Umbilical cord (tissue), 2 donors: ENCODE measurements at places on chromosomes 7 and 10.

GRCh38 chr7:7914547-7914946 is 54.0 kb upstream of the GLCCI1 start:
- no peak for DNase-seq

DNA sequence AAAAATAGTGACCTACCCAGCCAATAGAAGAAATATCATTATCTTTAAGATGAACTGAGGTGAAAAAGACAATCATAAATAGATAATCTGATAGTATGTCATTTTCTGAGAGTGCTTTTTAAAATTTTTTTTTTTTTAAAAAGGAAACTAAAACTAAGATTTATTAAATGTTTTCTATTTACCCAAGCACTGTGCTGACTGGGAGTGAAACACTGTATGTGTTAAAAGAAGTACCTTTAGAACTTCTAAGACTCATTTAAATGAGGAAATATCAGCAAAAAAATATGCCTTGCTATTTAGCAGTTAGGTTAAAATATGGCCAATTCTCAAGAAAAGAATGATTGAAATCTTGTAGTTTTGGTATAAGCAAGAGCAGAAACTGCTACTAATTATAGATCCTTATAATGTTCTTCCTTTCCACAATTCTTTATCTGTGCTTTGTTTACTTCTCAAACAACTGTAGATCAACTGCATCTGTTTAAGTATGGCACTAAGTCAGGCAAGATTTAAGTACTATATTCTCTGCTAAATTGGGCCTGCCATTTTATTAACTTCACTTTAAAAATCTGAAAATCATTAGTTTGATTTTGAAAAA is 39.5 kb upstream of the WNT2 start:
- DNase-seq: no peak

DNA sequence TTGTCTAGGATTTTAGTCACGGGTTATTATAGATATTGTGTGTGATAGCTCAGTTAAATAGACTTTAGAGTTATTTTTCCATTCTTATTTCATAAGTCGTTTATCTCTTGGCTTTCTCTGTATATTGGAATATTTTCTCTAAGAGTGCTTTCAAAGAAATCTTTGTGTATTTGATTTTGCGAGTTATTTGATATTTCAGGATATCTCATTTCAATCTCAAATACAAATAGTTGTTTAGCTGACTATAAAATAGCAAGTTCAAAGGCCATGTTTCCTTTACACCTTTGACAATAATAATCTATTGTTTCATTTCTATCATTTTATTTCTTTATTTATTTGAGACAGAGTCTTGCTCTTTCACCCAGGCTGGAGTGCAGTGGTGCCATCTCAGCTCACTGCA is 55.9 kb downstream of the STK31 start:
- DNase-seq: no peak

GRCh38 chr7:128743112-128743772 is 4.1 kb downstream of the CALU start:
- no peak for DNase-seq

DNA sequence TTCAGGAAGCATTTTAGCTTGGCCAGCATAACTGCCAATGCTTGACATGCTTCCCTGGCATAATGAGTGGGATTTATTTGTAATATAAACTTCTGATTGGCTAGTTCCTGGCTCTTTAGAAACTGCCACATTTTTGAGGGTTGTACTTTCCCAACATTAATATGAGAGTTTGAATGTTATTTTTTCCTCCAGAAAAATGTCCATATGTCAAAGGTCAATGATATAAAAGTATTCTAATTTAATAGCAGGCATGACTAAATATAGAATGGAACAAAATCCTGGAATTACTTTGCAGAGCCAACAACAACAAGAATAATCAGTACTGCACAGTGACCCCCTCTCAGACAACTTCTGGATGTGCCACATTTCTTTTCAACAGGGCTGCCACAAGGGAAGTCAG is 352.6 kb downstream of the PRPF18 start:
- peak; percentile 37 for DNase-seq

GRCh38 chr7:108459922-108460551 is 3.8 kb upstream of the NRCAM start:
- DNase-seq: peak; percentile 25

DNA sequence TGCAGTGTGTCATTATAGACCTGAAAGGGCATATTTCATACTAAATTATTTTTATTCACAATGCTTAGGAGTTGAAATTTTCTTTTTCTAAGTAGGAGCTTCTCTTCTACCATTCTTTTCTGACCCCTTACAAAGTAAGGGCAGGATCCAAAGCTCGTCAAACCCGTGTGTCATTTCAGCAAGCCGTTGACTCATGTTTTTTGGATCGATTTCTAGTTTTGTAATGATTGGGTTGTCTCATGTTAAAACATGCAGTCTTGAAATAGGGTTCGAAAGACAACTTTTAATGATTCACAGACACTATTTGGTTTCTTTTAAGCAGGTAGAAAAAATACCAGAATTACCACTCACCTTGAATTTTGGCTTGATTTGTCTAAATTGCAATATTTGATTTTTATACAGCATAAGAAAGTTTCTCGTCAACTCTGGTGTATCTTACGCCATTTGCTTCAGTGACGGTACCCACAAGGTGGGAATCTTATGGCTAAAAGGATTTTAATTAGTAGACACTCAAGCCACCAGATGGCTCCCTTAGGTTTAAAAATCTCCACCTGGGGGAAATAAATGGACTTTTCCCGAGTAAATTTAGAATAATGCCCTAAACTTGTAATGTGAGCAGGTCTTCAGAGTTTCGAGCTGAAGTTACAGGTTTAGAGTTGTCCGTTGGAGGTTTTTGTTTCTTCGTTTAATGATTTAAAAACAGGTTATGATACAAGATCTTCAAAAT is 283.4 kb downstream of the CCDC3 start:
- no peak for DNase-seq

- no peak for DNase-seq
These were observed 4.1 kb downstream of the KCNIP2 start for GRCh38 chr10:101839416-101840063.

DNA sequence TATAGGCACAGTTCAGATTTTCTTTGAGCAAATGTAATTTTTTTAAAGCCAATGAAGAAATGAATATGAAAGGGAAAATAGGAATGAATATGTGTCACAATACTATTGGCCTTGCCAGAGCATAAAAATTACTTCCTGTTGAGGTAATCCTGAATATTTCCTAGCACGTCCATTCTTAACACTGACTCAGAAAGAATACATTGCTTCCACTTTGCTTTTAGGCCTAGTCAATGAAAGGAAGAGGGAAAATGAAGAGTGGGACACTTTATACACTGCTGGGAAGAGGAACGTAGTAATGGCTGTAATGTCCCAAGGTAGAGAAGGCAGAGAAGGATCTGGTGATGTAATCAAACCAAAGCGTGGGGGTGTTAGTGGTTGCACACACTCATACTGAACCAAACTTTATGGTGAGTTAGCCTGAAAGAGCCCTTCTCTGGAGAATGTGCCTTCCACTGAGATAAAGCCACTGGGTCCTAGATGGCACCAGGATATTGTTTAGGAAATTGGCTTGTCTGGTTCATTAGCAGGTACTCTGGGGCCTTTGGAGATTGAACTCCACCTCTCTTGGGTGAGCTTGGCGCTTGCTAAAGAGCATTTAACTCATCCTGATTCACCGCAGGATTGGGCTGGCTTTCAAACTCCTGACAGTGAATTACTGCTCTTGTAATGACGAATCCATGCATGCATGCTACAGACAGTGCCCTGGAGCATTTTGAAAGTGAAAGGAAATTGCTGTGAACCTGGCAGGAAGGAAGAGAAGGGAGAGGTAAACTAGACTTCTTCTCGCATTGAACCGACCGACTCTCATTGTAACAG is 254.9 kb downstream of the KIAA1217 start:
- DNase-seq: peak; percentile 76

GRCh38 chr7:132541656-132542055 is 34.6 kb downstream of the PLXNA4 start:
- DNase-seq: no peak

GRCh38 chr7:34322841-34323240 is 335.2 kb upstream of the NPSR1 start:
- DNase-seq: no peak

- no peak for DNase-seq
These were observed 162.9 kb downstream of the ST7 start for GRCh38 chr7:117116211-117116610.

GRCh38 chr7:107386548-107387102 is 83.2 kb upstream of the GPR22 start:
- DNase-seq: no peak

DNA sequence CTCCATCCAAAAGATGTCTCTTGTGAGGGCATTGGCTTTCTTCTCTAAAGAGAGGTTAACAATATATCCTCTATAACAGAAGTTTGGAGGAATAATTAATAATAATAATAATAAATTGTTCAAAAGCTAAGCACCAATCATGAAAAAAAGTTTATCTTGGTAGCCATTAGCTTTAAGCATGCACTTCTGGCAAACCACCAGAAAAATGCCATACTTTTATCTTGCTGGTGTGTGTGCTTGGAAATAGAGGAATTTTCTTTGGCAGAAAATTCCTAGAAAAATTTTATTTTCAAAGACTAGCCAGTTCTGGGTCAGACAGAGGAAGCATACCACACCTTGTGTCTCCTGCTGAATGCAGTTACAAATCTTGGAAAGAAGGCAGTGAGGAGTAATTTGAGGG is 52.5 kb upstream of the NPY start:
- DNase-seq: no peak

DNA sequence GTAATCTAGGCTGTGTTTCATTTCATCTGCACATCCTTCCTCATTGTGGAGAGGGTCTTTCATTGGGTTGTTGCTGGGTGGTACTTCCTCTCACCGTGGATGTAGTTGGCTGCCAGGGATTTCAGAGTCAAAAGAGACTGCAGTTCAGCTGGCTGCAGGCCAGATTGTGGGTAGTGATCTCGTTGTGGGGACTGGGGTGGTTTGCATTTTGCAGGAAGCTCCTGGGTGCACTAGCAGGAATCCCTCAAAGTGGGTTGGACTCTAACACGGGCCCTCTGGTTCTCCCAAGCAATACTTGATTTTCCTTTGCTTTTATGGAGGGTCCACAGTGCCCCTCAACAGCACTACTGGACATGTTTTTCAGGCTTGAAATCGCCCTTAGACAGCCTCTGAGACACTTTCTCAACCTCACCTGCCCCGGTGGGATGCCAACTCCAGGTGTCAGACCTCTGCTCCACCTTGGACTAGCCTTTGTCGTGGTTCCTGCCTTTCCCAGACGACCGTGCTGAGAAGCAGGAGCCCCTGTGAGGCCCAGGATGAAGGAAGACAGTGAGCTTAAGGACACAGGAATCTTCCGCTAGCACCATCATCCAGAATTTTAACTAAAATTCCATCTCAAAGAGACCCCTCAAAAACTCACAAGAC is 23.9 kb upstream of the ZNF273 start:
- DNase-seq: no peak

DNA sequence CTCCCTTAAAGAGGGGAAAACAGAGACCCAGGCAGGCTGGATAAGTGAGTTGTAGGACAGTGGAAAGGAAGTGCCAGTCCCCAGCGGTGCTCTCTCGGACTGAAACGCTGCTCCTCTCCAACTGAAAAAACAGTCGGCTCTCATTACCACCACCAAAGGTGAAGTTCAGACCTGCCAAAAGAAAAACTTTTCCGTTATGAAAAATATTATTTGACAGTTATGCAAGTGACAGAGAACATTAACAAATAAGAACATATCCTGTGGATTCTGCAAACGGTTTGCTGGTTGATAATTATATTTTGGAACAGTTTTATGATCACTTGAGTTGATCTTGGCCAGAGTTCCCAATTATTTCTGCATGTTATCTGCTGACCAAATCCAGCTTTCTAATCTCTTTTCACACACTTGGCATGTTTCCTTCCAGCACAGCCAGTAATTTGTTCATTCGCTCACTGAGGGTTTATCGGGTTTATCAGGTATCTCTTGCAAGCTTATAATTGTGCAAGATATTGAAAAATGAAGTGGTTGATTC is 82.6 kb downstream of the PTPRE start:
- DNase-seq: peak; percentile 29

- no peak for DNase-seq
These were observed 8.0 kb downstream of the SMARCD3 start for GRCh38 chr7:151240536-151240935.

DNA sequence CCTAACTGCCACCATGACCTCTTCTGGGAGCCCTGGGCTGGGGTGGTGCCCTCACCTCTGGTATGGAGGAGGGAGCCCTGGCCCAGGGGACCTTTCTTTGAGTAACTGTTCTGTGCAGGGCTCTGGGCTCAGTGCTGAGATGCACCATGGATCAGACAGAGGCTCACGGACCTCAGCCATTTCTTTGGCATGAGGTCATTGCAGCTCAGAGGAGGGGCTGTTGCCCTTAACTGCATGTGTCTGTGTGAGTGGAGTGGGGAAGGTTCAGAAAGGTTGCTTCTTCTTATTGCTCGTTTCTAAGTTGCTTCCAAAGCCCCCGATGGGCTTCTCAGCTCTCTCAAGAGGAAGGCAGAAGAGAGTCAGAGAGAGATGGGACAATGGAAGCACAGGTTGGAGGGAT is 233.9 kb downstream of the RPS24 start:
- DNase-seq: peak; percentile 66

DNA sequence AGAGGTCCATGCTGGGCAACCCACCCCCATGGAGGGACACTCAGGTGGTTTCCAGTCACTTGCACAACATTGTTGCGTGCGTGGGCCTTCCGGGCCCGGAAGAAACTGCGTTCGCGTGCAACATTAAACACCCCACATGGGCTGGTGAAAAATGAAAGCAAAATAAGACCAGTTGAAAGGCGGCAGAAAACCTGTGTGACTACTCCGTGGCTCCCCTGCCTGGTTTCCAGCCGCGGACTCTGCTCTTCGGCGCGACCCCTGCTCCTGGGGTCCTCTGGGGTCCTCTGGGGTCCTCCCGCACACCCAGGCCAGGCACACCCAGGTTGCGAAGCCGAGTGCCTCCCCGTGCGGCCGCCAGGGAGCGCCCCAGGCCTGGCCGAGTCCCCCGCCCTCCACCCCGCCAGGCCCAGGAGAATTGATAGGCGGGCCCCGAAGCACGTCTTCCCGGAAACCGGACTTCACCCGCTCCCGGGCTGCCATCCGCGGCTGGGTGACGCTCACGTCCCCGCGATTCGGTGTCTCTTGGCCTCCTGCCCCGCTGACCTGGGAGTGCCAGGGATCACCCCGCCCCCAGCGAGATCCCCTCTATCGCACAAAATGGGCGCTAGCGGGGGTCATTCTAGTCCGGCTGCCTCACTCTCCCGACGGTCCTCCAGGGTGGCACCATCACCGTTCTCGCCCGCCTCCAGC is 1.9 kb upstream of the SH2D4B start:
- DNase-seq: peak; percentile 72

- DNase-seq: peak; percentile 22
These were observed 22.7 kb downstream of the BET1 start for GRCh38 chr7:93981480-93981874.

- peak; percentile 36 for DNase-seq
These were observed 147.1 kb downstream of the NEURL1 start for GRCh38 chr10:103640436-103641181.

DNA sequence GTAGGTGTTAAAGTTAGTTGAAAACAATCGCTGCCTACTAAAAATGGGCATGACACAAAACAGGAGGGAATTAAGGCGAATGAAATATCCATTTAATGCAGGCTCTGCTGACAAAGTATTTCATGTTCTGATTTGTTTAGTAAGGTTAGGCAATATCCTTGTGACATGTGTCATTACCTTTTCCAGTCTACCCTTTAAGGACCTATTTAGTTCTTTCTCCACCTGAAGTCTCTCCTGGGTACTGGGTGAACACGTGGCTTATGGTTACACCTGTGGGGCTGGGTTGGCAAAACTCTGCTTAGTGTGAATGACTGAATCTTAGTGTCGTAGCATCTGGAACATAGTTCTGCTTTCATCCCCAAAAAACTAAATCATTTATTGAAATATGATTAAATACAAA is 313.5 kb downstream of the CCDC3 start:
- no peak for DNase-seq

GRCh38 chr10:94403380-94404213 is 1.3 kb downstream of the TBC1D12 start:
- DNase-seq: peak; percentile 74
